HS-5 (cell line): ENCODE measurements at places on chromosomes 16 and 17.

DNA sequence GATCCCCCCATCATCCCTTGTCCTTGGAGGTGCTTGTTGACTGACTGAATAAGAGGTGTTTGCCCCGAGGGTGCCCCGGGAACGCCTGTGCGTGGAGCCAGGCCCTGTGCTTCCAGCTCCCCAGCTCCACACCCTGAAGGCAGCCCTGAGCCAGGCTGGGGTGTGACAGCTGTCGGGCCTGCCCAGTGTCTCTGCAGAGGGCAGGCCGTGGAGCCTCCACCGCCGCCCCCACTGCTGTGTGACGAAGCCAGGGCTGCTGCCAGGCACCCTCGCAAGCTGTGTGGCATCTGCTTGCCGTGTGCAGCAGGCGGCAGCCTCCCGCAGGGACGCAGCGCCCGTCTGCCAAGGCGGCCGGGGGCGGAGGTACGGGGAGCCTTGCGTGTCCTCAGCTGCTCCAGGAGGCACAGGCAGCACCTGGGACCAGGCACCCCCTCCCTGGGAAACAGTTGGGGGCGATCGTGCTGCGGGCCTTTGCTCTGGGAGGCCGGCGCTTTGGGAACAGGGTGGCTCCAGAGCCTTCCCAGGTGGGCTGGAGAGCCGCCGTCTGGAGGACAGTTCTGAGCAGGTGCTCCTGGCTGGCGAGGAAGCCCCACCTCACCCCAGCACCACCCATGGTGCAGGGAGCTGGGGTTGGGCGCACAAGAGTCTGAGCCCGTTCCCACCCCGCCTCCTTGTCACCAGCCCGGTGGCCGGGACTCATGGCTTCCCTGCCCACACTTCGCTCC lies 26.6 kb downstream of the GSE1 start:
- no peak for DNase-seq

DNA sequence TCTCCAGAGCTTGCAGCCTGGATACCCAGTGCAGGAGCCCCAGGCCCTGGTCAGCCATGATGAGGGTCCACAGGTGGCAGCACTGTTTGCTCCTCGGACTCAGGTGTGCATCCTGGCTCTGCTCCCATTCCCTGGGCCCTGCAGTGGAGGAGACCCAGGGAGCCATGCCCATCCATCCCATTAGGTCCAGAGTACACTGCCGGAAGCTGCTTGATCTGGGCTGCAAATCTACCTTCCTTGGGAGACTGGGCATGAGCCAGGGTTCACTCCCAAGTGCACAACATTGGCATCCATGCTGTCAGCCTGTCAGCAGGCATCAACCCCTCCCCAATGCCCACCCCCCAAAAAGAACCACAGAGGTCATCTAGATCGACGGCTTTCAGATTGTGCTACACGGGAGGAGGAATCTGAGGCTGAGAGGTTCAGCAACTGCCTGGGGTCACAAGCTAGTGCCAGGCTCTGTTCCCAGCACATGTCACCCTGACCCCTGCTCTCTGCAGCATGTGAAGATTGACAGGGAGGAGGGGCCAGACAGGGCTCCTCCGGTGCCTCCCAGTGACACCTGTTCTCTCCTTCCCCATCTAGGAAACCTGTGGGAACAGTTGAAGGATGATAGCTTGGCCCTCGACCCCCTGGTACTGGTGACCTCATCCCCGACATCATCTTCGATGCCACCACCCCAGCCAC lies 15.7 kb downstream of the UNC119 start:
- DNase-seq = no peak

DNA sequence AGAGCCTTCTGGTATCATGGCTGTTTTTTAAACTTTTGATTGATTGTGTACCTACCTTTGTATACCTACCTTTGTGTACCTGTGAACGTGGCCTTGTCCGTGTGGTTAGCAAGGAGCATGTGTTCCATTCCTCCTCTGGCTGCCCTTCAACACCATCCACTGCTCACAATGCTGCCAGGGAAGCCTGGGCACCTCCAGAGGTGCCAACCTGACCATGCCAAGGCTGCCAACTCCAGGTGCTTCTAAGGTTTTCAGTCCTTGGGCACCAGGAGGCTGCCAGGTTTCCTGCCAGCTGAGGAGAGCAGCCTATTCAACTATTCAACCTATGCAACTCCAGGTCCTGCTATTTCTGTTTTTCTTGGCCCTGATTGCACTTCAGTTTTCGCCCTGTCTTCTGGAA lies 17.6 kb upstream of the ARL4D start:
- no peak for DNase-seq

DNA sequence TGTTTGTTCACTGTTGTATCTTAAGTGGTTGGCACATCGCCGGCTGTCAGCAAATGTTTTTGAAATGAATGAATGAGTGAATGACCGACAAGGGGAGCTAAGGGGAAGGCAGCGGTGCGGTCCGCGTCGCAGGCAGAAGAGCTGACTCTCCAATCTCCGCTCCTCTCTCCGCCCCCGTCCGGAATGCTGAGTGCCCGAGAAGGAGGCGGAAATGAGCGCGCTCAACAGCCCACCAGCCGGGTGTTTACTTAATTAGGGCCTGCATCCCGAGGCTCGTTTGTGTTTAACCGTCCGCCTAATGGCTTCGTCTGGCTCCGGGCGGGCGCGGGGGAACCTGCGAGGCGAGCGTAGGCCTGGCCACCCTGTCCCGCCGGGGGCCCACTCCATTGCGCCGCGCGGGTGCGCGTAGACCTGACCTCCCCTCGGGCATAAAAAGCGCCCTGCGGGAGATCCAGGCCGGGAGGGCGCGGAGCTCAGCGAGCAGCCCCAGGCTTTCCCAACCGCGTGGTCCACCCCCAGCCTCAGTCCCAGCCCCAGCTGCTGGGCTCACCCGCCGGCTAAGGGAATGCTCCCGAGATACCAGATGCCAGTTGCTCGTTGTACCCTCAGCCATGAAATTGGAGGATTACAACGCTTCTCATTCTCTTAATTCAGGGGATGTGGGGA lies 2.5 kb upstream of the CDH3 start:
- no peak for DNase-seq

DNA sequence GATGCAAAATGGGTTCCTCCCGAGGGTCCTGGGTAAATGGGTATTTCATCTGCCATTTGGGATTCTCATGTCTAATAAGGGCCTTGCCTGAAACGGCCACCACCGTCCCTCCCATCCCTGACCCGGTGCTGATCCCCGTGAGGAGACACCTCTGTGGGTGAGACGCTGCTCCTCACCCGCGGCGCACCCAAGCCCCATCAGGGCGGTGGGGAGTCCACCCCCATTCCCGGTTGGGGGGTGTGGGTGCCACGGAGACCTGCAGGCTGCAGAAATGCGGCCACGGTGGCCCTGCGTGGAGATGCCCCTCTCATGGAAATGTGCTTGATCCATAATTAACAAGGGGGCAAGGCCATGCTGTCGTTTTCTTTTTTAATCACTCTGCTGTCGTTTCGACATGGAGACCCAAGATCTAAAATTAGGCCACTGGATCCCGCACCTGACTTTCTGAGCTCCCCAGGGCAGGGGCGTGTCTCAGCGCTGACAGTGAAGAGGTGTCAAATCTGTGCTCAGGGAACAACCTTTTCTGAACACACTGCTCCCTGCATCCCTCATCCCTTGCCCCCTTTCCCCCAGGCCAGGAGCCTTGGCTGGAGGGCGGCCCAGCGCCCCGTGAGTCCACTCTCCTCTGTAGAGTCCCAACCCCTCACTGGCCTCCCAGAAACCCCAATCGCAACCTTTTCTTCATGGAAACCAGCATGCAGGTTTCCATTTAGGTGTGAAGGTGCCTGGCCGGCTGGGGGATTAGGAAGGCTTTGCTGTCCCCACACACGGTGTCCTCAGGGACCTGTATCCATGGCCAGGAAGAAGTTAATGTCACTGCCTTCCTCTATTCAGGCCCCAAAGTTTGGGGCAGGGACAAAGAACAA lies 38.9 kb downstream of the PEMT start:
- DNase-seq = no peak

GRCh38 chr16:72409423-72409822 lies 237.5 kb upstream of the PMFBP1 start:
- DNase-seq = no peak

GRCh38 chr16:1335996-1336395 lies 2.6 kb downstream of the BAIAP3 start:
- no peak for DNase-seq

GRCh38 chr16:23835390-23836077 lies at the start of gene PRKCB:
Gene PRKCB (plus strand): TSS chr16:23835983.
- DNase-seq = no peak

GRCh38 chr17:70956726-70957125 lies 787.4 kb downstream of the KCNJ2 start:
- DNase-seq = no peak

DNA sequence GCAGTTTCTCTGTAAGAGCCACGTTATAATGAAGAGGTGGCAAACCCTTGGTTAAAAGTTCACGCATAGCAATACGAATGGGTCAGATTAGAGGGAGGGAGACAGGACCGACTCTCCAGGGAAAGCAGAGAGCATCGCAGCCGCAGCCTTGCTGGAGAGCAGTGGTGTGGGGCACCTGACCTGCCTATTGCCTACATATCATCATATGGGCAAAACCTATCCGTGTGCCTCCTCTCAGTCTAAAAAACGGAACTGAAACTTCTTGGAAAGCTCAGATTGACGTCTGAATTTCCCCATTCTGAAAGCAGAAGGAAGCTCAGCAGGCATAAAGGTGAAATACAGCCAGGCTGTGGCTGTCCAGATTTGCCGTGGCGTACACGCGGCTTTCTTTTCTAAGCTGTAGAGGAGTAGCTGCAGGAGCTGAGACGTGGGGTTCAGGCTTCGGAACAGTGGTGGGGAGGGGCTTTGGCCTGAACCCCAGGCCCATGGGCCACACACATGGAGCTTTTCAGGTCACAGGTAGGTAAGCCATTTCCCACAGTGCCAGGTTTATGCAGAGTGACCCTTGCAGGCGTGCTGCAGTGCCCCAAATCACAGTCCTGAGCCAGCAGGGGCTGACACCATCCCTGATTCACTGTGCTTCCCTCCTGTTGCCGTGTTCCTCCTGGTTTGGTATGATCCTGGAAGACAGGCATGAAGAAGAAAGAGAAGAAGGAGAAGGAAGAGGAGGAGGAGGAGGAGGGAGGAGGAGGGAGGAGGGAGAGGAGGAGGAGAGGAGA lies 41.6 kb upstream of the TNRC6C start:
- DNase-seq = no peak

DNA sequence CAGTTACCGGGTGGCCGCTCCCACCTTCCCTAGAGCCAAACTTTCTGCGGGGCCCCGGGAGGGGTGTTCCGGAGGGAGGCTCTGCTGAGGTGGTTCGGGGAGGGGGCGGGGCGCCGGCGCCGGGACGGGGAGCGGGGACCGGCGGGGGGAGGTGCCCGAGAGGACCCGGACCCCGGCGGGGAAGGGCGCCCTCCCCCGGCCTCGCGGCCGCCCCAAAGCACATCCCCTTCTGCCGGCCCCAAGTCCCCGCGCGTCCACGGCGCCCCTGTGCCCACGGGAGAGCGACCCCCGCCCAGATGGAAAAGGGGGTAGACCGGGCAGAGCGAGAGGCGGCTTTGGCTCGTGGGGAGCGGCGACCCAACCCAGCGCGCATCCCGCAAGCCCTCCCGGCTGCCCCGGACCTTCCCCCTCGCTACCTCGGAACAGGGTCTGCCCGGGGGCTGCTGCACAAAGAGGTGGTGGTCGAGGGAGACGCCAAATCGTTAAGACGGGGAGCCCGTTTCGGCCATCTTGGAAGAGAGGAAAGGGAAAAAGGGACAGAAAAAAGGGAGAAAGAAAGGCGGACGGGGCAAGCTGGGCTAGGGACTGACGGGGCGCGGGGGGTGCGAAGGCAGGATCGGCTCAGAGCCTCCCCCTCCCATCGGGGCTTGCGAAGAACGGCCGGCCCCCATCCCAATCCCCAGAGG lies 530 bp downstream of the PCGF2 start:
- no peak for DNase-seq

DNA sequence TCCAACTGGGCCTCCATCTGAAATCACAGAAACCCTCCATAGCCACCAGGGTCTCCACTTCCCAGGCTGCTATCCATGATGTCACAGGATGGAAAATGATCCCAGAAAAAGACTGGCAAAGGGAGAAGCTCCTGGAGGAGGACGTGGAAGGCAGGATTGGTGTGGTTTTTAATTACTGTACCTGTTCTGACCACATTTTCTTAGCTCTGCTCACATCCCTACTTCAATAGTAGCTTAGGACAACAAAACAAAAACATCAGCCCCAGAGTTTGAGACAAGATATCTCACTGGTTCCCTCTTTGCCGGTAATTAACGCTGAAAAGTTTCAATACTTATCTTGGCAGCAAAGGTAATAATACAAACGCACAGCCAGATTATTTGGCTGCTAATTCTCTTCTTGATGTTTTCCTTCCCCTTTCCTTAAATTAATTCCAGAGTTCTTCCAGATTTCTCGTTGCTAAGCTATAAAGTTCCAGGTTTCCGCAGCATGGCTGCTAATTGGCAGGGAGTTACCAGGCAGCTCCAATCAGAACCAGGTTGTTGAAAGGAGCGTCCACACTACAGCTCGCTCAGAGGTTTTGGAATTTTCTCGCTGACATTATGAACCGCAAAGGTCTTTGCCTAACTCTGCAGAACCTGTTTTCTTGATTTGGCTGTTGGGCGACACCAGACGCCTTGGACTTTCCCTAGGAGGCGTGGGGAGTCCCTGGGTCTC lies 263.4 kb downstream of the MRTFB start:
- no peak for DNase-seq

DNA sequence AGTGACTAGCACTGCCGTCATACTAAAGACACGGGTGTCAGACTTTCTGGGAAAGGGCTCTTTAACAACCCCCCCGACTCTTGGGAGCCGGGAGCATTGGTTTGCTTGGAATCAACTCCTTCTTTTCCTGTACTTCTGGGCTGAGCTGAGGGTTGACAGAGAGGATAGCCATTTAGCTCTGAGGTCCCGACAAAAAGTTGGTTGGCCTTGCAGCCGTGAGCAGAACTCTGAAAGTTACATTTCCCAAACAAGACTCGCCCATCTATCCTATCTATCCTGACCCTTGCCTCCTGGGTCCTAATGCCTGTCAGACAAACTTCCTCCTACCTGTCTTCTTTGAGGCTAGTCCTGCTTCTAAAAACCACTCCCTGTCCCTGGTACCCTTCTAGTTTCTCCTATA lies 460.8 kb upstream of the TOM1L1 start:
- no peak for DNase-seq

DNA sequence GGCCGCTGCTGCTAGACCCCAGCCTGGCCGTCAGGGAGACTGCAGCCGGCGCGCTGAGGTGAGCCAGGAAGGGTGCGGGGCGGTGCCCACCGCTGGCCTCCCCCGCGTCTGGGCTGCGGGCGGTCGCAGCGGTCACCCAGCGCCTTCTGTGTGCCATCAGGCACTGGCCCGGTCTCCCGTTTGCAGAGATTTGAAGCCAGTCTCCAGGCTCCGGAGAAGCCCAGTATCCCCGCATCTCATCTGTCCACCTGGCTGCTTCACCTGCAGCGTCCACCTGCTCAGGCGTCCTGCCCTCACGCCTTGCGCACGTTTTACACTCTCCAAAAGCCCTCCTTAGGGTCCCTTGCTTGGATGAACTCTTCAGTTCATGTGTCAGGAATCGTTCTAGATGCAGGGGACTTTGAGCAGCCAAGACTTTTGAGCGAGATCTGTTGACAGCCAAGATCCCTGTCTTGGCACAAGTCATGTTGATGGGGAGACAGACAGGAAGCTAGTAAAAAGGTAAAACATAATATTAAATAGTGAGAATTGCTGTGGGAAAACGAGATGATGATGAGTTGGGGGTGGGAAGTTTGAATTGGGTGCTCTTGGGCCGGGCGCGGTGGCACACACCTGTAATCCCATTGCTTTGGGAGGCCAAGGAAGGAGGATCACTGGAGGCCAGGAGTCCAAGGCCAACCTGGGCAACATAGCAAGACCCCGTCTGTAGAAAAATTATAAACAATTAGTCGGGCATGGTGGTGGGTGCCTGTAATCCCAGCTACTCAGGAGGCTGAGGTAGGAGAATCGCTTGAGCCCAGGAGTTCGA lies 916 bp downstream of the HEATR3 start:
- no peak for DNase-seq

GRCh38 chr16:31138621-31139578 lies 3.4 kb upstream of the PRSS8 start:
- peak; percentile 78 for DNase-seq
